Lower lobe of right lung (tissue), 2 donors: ENCODE measurements at places on chromosomes 5 and 9. TPM values are rescaled to one million over a fixed set of nuclear protein-coding genes. Genes with fewer than 3 reads are reported as not detected.

GRCh38 chr5:56610093-56610698 lies 205.2 kb upstream of the MAP3K1 start:
- DNase-seq, result no peak

DNA sequence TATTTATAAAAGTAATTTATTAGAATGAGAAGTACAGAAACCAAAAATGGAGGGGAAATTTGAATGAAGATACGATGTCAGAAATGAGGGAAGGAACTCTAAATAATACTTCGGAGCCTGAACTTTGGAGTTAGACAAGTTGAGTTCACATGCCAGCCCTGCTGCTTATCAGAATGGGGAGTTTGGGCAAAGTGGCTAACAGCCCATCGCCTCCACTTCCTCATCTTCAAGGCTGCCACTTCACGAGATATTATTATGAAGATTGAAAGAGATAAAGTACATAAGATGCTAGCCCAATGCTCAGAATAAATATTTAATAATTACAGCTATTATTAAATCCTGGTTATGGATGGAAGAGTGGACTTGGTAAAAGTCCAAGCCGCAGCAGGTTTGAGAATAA lies 56.2 kb upstream of the ABCA1 start:
- DNase-seq, result no peak

- DNase-seq, result no peak
Measured at GRCh38 chr5:136060963-136061362, 32.2 kb downstream of the TGFBI start.

DNA sequence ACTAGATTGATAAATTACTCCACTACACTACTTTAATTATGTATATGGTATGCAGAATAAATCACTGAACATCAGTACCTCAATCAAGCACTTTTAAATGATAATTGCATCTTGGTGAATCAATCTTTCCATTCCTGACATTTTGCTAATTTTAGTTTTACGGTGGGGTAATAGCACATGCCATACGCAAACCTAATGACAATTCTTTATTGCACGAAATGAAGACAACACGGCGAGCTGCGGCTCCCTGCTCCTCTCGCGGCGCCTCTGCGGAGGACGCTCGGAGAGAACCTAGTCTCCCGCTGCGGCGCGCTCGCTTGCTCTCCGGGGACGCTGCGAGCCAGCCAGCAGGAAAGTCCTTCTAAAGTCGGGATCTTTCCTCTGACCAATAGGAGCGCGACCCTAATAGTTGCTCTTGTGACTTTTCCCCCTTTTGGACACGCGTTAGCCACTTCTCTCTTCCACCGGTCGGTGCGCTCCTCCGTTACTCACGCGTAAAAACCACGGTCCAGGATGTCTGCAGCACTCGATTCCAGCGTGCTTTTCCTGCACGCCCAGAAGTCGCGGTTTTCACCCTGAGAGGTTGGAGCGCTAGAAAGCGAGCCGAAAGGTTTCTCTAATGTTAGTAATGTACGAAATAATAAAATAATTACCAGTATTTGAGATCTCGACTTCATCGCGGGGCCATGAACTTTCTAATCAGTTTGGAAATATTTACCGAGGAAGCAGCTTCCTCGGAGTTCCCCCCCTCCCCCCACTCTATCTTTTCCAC lies 1.0 kb upstream of the MEF2C start:
- DNase-seq, result peak; percentile 75

- DNase-seq, result no peak
Measured at GRCh38 chr5:104178066-104178465, 615.5 kb upstream of the NUDT12 start.

The FOXI1 gene
- total RNA-seq, result not detected

The FAM81B gene
- 7.6 TPM for total RNA-seq

- no peak for DNase-seq
Measured at GRCh38 chr5:157506981-157507780, 47.2 kb downstream of the NIPAL4 start.

The TRPM6 gene
- 0.44 TPM for total RNA-seq

DNA sequence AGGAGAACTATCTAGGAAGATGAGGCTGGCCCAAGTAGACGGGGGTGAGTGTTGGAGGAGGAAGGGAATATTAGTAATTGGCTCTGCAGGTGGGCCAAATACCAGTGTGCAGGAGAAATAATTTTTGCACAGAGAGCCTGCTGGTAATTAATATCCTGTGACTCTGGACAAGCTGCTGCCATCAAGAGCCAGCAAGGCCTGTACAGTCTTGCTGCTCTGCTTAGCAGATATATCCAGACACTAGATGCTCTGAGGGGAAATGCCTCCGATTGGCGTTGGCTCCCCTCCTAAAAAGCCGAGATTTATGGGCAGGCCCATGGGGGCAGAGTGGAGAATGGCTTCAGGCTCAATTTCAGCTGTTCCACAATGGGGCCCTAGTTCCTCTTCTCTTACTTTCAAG lies 29.6 kb upstream of the ASTN2 start:
- DNase-seq, result no peak

- no peak for DNase-seq
Measured at GRCh38 chr5:107532169-107532878, 138.4 kb downstream of the EFNA5 start.

GRCh38 chr5:138177941-138178515 lies 402 bp downstream of the BRD8 start:
- DNase-seq, result peak; percentile 61

GRCh38 chr9:126591922-126592321 lies 21.8 kb upstream of the LMX1B start:
- no peak for DNase-seq

- no peak for DNase-seq
Measured at GRCh38 chr5:13704396-13704795, 240.1 kb downstream of the DNAH5 start.

DNA sequence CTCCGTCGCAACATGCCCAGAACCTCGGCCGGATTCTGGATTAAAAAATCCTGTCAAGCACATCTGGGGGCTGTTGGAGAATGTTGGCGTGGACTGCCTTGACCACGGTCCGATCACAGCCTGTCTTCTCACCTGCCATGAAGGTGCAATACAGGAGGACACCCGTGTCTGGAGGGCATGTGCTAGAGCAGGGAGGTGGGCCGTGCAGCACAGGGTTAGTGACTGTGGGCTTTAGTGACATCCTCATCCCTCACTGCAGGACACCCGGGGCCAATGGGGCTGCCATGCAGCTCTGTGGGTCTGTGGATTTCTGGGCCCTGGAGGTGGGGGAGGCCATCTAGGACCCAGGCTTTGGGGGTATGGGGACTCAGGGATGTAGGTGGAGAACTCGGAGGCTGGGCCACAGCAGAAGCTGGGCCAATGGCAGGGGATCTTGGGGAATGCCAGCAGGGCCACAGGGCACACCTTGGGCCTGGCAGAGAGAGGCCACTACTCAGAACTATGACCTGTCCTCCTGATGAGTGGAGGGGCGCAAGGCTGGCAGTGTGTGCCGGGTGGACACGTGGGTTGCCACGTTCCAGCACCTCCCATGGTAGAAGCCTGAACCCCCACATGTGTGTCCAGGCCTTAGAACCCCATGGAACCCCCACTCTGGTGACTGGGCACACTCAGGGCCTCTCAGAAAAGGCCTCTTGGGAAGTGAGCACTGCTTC lies 23.3 kb downstream of the ZDHHC11B start:
- no peak for DNase-seq

DNA sequence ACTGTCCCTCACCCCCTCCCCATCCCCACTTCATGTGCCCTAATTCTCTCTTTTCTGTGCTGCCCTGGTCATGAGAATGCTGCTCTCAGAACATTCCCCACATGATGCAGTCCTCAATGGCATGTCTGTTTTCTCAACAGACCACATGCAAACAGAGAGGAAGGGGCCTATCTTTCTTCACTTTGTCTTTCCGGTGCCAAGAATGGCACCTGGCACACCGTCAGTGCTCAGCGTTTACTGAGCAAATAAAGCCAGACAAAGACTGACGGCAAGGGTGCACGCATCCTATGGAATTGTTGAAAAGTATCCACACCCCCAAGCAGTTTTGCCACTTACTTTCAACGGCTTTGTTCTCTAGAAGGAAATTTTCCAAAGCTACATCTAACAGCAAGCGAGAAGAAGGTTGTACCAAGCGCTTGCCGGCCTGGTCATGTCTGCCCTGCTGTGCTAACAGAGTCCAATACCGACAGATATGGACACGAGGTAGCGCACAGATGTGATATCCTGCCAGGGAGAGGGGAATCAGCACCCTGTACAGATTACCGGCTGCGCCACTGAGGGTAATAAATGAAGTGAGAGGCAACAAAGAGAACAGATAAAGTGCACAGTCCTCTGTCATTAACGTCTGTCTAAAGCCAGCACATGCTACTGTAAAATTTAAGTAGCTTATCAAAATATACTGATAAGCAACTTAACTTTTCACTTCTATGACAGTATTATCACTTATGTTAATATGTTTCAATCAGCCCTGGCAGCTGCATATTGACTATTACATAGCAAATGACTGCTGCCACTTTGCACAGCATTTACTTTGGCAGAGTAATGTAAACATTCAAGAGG lies 251.7 kb downstream of the DENND1A start:
- no peak for DNase-seq

The AGXT2 gene
- total RNA-seq, result not detected

DNA sequence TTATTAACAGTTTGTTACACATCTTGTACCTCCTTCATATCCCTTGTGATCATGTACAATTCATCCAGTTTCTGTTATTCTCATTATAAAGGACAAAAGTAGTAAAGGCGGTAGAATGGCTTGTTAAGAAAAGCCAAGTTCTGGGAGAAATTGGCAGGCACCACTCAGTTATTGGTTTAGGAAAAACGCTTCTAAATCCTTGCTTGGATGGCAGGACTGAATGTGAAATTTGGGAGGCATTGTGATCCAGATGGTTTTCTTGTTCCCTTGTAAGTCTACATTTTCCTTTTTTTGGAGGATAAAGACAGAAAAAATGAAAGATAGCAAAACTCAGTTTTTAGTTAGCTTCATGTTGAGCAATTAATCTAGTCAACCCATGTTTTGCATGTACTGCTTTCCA lies 130.2 kb downstream of the MAT2B start:
- DNase-seq, result no peak

- no peak for DNase-seq
Measured at GRCh38 chr5:20050262-20050661, 62.3 kb upstream of the CDH18 start.

DNA sequence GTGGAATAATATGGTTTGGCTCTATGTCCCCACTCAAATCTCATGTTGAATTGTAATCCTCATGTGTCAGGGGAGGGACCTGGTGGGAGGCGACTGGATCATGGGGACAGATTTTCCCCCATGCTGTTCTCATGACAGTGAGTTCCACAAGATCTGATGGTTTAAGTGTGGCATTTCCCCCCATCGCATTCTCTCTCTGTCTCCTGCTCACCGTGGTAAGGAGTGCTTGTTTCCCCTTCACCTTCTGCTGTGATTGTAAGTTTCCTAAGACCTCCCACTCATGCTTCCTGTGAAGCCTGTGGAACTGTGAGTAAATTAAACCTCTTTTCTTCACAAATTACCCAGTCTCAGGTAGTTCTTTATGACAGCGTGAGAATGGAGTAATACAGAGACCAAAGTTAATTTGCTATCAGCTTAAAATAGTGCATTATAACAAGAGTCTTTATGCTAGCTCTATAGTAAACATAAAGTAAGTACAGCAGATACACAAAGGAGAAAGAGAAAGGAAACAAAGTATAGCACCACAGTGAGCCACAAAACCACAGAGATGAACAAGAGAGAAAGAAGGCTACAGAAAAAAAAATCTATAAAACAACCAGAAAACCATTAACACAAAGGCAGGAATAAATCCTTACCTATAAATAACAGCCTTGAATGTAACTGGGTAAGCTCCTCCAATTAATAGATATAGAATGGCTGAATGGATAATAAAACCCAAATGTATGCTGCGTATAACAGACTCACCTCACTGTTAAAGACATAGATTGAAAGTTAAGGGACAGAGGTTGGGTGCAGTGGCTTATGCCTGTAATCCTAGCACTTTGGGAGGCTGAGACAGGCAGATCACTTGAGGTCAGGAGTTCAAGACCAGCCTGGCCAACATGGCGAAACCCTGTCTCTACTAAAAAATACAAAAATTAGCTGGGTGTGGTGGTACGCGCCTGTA lies 39.7 kb downstream of the RAPGEF6 start:
- DNase-seq, result no peak

DNA sequence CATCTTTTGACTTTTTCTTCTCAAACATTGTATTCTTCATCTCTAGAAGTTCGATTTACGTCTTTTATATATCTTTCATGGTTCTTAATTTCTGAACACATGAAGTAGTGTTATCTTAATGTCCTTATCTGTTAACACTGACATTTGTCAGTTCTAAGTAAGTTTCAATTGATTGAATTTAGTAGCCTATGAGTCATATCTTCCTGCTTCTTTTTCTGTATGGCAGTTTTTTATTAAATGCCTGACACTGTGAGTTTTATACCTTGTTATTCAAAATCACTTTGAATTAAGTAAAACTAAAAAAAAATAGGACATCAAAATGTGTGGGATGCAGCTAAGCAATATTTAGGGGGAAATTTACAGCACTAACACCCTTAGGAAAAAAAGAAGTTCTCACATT lies 707.0 kb upstream of the ACO1 start:
- no peak for DNase-seq

DNA sequence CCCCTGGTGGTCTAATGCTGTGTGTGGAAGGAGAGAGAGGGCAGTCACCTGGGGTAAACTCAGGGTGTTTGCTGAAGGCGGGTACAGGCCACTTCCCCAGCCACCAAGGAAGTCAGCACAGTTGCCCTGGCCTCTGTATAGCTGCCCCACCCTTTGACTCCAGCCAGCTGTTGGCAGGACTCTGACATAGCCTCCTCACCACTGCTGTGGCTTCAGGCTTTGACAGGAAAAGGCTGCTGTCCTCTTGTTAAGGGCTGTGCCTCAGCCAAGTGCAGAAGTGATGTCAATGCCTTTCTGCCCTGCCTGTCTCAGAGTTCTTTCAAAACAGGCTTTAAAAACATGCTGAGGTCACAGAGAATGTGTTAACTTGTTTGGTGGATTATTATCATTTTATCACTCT lies 487.2 kb upstream of the KLF4 start:
- DNase-seq, result peak; percentile 63

GRCh38 chr5:169116961-169117461 lies 183.9 kb downstream of the SLIT3 start:
- no peak for DNase-seq

The SCGB3A2 gene
- total RNA-seq, result 624 TPM

- no peak for DNase-seq
Measured at GRCh38 chr5:169079697-169080096, 221.2 kb downstream of the SLIT3 start.

GRCh38 chr9:76191493-76191892 lies 202.7 kb downstream of the RFK start:
- no peak for DNase-seq

- DNase-seq, result no peak
Measured at GRCh38 chr5:143237664-143238063, 165.8 kb downstream of the NR3C1 start.

The SLC6A3 gene
- 0.12 TPM for total RNA-seq

DNA sequence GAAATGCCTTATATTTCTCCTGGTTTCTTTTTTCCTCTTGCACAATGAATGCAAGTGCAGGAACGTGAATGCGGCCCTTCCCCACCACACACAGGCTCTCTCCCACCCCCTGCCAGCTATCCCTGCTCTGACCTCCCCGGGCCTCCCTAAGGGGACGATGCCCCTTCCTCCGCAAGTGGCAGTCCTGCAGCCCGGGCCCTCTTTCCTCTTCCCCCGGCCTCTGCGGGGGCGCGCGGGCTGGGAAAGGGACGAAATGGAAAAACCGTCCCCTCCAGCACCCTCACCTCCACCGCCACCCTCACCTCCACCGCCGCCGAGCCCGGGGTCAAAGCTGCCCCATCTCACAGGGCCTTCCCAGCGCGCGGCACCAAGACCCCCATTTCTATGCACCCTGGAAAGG lies 44.7 kb downstream of the GAS1 start:
- DNase-seq, result no peak

GRCh38 chr5:112895682-112896081 lies 26.3 kb downstream of the REEP5 start:
- no peak for DNase-seq

The BTNL3 gene
- total RNA-seq, result not detected

The GEMIN5 gene
- total RNA-seq, result 13.4 TPM
